ENCODE measurements at places on chromosomes 2 and 18.

- DNase-seq: no peak
Observed at GRCh38 chr2:144580521-144581161, 60.7 kb upstream of the ZEB2 start.

DNA sequence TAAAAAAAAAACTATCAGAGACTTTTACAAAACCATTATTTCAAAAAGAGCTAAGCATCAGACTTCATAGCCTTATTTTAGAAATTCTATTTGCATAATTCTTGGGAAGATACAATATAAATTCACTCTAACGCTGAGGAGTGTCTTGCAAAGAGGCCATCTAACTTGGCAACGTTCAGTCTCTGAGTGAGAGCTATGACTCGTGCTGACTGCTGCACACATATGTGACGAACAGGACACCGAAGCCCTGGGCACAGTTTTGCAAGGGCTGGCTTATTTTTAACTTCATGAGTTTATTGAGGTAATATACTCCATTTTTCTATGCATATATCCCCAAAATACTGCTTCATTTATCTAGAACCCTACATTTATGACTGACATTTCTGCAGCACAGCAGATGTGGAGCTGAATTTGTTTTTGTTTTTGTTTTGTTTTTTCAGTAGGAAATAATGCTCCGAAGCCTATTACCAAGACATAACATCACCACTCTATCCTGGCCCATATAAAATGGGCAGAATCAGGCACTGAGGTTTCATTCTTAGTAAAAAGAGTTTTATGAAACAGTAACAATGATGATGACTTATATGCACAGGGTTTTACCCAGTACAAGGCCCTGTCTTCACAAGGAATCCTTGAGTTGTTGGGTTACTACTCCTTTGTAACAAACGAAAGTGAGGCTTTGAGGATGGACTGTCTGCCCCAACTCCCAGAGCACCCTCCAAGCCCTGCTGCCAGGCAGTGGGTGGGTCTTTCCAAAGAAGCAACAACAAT is 68.3 kb downstream of the CRACDL start:
- no peak for DNase-seq

GRCh38 chr18:54358495-54359040 is 862 bp downstream of the C18orf54 start:
- no peak for DNase-seq

DNA sequence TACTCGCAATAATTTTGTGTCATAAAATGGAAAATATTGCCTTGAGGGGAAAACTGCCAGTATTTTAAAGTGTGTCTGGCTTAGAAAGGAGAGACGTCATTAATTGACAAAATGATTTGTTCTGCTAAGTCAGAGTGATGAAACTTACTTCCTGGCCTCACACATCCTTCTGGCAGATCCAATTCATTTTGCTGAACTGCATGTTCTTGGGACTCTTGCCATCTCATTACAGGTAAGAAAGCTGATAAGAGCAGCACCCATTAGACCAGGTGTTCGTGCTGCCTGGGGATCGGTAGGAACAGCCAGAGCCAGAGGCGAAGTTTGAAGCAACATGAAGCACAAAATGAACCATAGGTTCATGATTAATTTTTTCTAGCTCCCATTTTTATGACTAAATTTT is 38.0 kb downstream of the KCNE4 start:
- DNase-seq: no peak

DNA sequence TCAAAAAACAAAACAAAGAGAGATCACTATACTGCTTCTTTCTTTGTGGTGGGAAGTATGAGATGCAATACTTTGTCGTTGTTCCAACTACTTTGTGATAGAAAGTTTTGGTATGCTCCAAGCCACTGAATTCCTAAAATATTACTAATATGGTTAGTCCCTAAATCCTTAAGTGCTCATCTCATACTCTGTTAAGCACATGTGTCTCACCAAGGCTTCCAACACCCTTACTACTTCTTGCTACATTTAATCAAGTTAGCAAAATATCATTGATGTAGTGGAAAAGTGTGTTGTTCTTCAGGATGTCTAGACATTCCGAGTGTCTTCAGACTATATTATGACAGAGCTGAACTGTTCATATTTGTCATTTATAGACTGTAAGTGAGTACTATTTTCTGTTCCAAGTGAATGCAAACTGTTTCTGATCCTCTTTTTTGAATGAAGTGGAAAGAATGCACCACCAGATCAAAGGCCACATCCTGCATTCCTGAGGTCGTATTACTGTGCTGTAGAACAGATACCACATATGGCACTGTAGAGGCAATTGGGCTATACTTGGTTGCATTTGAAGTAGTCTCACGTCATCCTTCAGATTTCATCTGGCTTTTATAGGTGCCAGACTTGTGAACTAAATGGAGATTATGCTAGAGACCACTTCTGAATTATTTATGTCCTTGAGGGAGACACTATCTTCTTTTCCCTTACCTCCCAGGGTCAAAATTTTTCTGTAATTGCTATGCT is 298.4 kb upstream of the ZNF521 start:
- no peak for DNase-seq

GRCh38 chr2:69717861-69718273 is 24.1 kb upstream of the ANXA4 start:
- DNase-seq: no peak

DNA sequence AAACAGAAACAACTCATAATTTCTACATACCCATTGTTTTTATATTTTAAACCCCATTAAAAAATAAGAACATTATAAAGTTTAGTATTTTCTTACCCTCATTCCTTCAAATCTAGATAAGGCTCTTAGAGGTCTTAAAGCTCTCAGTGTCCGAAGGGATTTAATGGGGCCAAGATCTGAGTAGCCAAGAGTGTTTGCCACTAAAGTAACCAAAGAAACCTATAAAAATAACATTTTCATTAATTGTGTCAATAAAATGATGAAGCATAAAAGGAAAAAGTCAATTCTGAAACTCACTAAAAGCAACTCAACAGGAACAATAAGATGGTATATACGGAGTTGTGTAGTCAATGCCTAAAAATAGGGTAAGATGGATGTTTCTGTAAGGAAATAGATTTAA is 105.4 kb upstream of the SCN1A start:
- DNase-seq: no peak

GRCh38 chr2:40173276-40173675 is 278.6 kb downstream of the SLC8A1 start:
- no peak for DNase-seq

GRCh38 chr2:60880643-60881046 is 729 bp upstream of the REL start:
- DNase-seq: no peak

GRCh38 chr2:36781907-36782720 is 85.6 kb downstream of the VIT start:
- no peak for DNase-seq
